ENCODE measurements at places on chromosomes 13 and 19.

DNA sequence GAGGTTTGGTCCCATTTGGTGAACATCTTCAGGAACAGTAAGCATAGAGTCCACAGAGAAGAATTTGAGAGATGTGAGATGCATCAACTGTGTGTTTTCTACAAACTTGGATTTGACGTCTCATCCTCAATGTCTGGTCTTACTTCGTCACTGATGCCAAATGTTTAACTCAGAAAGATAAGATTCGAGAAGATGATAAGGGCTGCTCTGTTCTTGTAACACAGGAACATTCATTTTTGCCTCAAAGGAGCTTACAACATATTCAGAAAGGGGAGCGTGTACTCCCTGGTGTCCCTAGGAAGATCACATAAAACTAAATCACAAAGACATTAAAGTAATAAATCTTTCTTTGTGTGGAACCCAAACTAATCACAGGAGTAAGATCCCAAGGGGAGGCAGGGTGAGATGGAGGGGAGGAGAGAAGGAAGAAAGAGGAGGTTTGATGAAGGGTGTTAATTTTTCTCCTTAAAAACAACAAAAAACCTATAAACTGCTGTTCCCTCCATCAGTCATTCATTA is 247.7 kb upstream of the IRS2 start:
- no peak for DNase-seq

DNA sequence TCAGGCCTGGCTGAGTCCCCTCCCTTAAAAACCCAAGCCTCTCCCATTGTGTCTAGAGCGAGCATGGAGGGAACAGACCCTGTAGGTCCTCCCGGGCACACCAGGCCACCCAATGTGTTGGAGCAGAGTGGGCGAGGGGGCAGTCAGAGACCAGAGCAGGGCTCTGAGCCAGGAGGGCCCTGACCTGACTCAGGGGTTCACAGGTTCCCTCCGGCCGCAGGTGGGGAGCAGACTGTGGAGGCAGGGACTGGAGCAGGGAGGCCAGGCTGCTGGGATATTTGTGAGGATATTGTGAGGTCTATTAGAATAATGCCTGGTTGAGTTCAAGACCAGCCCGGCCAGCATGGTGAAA is 1.6 kb upstream of the TYROBP start:
- no peak for DNase-seq

DNA sequence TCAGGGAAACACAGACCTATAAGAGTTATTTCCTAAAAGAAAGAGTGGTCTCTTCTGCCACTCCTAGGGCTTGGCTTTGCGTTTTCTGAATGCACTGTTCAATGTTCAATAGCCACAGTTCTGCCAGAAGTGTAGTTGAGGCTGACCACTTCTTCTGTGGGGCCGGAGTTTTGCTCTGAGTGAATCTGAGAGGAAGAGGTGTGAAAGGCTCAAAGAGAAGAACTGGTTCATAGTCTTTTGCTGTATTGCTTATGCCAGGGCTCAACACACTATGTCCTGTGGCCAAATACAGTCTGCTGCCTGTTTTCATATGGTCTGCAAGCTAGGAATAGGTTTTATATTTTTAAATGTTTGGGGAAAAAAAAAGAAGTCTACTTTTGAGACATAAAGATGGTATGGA is 128.2 kb downstream of the STOML3 start:
- DNase-seq = no peak

DNA sequence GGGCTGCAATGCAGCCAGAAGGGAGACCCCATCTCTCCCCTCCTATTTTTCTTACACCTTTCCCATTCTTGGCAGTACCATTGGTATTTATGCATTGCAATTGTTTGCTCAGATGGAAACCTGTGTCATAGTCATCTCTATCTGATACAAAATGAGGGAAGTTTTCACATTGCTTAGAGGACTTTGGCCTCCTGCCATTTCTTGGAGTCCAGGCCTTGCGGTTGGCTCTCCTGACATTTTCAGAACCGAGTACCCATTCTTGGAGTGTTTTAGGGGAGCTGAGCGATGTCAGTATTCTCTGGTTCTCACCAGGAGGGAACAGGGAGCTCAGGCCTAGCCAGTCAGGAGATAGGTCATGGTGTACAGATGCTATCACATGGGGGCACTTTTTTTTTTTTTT is 1.5 kb downstream of the SIN3B start:
- DNase-seq = no peak

- DNase-seq = no peak
Measured at GRCh38 chr13:113513761-113514160, 23.2 kb upstream of the DCUN1D2 start.

DNA sequence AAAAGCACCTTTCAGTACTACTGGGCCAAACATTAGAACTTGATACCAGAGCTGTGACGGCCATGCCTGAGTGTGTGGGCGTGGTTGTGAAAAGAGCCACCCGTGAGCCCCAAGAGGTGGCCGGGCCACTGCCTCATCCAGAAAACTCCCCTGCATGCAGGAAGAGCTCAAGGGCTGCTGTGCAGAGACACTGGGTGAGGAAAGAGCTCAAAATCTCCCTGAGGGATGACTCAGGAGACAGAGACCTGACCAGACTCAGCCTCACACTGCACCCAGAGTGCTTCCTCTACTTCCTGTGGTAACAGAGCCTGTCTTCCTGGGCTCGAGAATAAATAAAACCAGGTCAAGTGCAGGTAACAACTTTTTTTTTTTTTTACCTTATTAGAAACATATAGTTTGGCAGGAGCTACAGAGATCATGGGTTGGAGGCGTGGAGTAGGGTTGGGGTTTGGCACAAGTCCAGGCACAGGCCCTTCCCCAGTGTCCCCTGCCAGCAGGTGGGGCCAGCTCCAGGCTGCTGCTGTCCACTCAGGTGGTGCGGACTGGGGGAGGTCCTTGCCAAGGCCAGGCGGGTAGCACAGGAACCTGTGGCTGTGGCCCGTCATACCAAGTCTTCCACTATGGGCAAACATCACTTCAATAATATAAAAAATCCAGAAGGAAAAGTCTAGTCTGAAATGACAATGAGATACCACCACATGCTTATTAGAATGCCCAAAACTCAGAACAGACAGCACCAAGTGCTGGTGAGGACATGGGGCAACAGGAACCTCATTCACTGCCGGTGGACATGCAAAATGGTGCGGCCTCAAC is 25.5 kb downstream of the ELL start:
- no peak for DNase-seq
